ENCODE measurements at places on chromosomes 7 and 10.

GRCh38 chr10:11237571-11237970, 219.9 kb downstream of the CELF2 start:
- DNase-seq = no peak

DNA sequence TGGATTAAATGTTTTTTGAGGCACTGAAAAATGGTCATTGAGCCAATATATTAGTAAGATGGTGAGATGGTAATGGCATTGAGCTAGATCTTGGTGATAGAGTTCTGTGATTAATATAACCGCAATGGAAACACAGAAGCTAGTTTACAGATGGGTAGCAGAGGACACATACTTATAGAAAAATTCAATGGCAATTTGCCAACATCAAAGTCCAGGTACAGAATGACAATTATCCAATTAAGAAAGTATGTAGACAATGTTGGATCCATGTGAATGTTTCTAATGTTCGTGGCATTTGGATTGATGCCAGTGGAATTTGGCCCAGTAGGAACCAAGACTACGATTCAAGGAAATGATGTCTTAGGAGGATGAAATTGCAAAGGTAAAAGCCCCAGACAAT, 187.8 kb downstream of the GNAT3 start:
- DNase-seq = no peak

DNA sequence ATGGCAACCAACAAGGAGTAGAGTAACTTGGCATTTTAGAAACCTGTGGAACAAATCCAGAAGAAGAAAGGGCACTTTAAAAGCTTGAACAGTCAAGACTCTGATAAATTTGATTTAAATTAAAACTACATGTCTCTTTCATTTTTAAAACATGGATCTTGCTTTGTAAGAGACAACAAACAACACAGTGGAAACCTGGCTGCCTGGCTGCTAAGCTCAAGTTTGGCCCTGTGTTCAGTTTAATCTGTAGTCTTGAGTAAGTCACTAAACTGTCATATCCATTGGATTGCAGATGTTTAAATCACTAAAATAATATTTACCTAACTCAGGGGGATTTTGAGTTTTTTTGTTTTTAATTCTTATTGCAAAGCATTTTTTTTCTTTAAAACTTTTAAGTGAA, 374.9 kb upstream of the SEMA3D start:
- DNase-seq = no peak

DNA sequence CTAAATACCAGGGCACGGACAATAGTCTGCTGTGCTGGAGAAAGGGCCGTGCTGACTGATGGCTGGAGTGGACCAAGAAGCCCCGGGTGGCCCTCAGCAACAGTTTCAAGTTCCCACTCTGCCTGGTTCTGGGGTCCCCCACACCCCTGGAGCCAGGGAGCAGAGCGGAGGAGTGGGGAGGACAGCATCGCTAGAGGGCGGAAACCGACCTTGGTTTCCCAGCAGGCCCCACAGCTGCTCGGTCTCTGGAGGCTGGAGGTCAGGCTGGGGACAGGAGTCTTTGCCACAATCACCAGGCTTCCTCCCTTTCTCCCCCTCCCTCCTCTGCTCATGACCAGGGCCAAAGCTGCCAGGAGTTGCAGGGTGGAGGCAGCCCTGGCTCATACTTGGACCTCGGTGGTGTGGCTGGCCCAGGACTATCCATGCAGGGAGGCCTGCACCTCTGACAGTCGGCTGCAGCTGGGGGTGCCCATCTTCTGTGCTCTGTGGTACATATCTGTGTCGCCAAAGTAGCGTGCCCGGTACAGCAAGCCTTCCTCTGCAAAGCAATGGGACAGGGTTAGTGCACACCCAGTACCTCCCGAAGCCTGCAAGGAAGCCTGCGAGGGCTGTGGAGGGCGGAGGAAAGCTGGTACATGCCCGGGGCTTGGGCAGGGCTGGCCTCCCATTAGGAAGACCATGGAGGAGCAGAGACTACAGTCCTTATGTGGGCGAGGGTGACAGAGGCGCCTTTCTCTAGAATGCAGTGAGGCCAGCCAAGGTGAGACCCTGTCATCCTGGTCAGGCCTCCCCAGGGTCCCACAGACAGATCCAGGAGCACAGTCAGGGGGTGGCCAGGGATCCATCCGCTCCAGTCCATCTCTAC, 19.1 kb downstream of the DNAJB12 start:
- no peak for DNase-seq

GRCh38 chr7:21717323-21717722, 174.5 kb downstream of the DNAH11 start:
- DNase-seq = no peak

- DNase-seq = no peak
Measured at GRCh38 chr7:135383525-135384175, 126.3 kb downstream of the CNOT4 start.

GRCh38 chr7:39644170-39644569, 20.8 kb downstream of the RALA start:
- no peak for DNase-seq

DNA sequence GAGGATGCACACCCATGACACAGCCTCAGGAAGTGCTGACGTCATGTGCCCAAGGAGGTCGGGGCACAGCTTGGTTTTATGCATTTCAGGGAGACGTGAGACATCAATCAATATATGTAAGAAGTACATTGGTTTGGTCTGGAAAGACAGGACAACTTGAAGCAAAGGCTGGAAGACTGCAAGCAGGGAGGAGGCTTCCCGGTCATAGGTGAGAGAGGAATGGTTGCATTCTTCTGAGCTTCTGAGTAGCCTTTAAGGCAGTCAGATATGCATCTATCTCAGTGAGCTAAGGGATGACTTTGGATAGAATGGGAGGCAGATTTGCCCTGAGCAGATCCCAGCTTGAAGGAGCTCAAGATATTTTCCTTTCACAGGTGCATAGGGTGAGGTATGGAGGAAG, 349.5 kb downstream of the TYW1 start:
- no peak for DNase-seq

DNA sequence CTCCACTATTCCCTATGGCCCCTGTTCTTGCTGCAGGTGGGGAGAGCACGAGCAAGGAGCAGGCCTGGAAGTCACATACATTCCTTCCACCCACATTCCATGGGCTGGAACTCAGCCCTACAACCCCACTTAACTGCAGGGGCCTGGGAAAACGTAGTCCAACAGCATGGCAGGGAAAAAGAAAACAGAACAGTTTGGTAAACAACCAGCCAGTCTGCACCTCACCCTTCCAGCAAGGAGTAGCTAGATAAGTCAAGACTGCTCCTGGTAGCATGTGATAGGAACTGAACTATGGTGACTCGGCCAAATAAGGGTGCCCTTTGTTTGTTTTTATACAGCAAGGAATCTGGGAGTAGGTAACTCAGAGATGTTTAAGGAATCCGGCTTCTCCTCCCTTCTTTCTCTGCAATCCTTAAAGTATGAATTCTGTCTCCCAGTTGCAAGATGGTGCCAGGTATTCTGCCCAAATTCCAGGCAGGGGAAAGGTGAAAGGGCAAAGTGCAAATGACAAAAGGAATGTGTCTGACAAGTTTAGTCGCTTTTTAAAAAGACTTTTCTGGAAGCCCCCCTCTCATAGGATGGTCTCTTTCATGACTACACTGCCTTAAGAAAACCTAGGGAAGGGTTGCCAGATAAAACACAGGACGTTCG, 311.7 kb upstream of the NEBL start:
- no peak for DNase-seq

GRCh38 chr7:4299431-4299830, 382.7 kb upstream of the FOXK1 start:
- no peak for DNase-seq

GRCh38 chr7:41316410-41316809, 386.5 kb downstream of the INHBA start:
- no peak for DNase-seq

GRCh38 chr7:104814126-104814525, 199.9 kb upstream of the KMT2E start:
- no peak for DNase-seq

DNA sequence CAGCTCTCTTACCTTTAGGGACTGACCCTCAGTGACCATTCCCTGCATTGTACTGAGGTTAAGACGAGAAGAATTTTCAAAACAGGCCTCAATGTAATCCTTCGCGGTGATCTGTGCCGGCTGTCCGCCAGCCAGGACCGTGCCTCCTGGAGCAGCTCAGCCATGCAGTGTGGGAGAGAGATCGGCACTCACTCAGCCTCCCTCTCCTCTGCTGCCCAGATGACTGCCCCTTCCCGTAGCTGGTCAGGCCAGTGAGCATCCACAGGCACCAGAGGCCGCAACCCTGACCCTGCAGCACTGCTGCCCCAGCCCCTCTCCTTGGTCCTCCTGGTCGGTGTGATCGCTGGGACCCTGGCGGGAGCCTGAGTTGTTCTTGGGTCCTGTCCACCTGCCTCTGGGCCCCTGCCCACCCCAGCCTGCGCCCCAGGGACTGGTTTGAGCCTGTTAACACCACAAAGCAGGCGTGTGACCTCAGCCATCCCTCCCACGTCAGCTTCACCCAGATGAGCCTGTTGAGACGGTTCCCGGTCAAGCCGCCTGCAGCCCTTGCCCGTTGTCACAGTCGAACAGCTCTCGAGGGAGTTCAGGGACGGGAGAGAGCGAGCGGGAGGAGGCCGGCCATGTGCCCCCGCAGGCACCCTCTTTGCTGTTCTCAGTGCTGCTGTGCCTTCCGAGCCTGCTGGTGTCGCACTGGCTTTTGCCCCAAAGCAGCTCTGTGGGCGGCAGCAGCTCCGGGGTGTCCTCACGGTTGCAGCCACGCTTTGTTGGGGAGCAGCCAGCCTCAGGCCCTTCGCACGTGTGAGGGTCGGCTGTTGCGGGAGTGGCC, 37.2 kb downstream of the NKX6-2 start:
- no peak for DNase-seq

GRCh38 chr10:49415846-49416245, 20.0 kb upstream of the DRGX start:
- DNase-seq = no peak

- DNase-seq = no peak
Measured at GRCh38 chr7:39421661-39422060, 144.5 kb upstream of the YAE1 start.

DNA sequence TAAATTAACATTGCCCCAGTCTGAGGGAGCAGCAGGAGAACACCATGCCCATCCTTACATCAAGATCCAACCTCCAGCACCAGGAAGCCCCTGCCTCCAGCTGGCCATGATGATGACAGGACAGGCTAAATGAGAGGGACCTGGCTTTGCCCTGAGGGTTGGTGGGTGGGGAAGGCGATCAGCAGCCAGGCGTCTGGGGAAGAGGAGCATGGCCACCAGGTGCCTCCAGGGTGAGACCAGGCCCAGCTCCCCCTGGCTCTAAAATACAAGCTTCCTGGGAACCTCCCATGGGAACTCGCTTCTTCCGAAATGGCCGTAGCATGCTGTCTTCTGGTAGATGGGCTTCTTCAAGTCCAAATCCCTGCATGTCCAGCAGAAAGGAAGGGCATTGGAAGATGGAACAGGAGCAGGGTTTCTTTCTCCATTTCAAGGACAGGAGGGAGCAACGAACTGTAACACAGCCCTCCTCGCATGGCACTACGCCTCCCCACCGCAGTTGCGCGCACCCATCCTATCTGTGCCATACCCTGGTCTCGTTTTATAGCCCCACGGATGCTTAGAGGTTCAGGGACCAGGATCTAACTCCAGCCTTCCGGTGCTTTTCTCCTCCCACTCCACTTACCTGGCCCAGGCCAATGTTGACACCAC, 15.8 kb downstream of the MAT1A start:
- DNase-seq = no peak

DNA sequence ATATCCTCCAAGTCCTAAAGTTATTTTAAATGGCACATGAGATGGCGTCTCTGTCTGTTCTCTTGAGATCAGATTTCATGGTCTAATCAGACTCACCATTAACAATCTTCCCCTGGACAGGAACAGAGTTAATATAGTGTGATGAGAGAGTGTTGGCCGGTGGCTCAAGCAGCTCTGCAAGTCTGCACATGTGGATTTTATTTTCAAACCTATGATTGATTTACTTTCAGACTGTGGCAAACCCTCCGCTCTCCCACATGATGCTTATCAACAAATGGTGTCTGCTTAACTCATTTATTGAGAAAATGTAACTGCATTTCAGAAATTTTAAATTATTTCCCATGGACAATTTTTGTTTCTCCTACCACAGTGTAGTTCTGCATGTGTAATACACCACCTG, 46.5 kb upstream of the HGF start:
- no peak for DNase-seq

GRCh38 chr7:18352339-18353255, 143.0 kb upstream of the HDAC9 start:
- no peak for DNase-seq

- no peak for DNase-seq
Measured at GRCh38 chr7:25578991-25579777, 350.9 kb upstream of the NPVF start.

DNA sequence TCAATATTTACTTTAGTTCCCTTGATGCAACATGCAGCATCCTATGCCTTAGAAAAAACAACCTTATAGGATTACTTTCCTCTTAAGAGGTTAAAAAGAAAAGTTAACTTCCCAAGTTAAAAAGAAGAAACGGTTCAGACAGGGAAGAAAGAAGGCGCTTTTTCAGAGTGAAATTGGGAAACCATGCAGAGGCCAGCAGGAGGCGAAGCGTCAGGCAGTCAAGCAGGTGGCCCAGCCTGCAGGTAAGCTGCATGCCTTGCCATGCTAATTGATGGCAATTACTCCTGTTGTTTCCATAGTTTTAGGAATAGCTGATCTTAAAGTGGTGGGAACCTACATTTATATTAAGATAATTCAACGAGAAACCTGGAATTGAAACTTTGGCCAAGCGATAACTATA, 302.6 kb upstream of the SP4 start:
- DNase-seq = no peak

- no peak for DNase-seq
Measured at GRCh38 chr10:104255311-104255981, 754 bp downstream of the GSTO1 start.

GRCh38 chr10:124792998-124793352, 1.3 kb upstream of the EEF1AKMT2 start:
- DNase-seq = no peak

DNA sequence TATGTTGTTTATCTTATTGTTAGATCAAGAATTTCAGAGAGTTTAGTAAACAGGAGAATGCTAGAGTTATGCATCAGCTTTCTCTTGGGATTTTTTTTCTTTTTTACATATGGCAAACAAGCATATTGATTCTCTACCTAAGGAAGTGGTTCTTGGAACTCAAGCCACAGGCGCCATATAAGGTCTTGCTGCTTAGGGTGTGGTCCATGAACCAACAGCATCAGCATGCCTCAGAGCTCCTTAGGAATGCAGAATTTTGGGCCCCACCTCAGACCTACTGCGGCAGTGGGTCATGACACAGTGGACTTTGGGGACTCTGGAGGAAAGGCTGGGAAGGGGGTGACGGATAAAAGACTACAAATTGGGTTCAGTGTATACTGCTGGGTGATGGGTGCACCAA, 230.8 kb downstream of the SKAP2 start:
- no peak for DNase-seq

All from NCI-H187 (cell line).